ENCODE measurements at places on chromosomes 3 and 15.

DNA sequence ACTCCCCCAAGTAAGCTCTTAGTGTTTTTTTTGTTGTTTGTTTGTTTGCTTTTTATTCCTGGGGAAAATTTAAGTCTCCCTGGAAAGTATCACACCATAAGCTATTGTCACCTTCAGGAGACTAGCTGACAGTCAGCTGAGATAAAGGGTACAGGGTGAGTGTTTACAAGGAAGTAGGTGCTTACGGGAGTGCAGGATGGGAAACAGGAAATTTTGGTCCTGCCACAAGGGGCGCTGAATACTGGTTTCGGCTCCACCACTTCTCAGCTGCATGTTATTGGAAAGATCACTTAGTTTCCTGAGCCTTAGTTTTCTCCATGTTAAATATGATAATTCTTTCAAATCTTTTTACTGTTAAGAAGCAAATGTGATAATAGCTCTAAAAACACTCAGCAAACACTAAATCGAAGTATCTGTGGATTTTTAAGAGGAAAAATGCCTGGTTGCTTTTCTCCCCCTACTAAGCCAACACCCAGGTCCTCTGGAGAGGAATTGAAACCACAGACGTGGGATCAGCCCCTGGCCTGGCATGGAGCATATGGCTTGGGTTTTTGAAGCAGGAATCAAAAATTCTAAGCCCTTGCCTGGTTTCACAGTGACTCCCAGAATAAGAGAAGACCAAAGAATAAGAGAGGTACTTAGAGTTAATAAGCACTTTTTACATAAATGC lies 90.7 kb downstream of the SCN11A start:
- DNase-seq: peak; percentile 76

GRCh38 chr3:185935465-185936272 lies 2.1 kb downstream of the TRA2B start:
- DNase-seq: peak; percentile 52

DNA sequence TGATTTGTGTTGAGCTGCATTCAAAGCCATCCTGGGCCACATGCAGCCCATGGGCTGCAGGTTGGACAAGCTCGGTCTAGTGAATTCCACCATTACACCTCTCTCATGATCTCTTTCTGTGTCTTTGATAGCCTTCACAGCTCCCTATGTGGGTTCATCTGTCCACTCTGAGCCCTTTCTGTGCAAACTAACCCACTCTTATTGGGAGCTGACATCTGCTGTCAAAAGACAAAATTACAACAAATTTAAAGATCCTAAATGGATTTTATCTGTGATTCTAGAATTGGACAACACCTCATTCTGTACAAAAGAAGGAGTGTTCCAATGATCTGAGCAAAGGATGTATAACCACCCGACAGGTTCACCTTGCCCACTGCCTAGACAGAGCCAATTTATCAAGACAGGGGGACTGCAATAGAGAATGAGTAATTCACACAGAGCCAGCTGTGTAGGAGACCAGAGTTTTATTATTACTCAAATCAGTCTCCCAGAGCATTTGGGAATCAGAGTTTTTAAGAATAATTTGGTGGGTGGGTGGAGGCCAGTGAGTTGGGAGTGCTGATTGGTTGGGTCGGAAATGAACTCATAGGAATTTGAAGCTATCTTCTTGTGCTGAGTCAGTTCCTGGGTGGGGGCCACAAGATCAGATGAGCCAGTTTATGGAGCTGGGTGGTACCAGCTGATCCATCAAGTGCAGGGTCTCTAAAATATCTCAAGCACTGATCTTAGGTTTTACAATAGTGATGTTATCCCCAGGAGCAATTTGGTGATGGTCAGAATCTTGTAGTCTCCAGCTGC lies 2.6 kb upstream of the XYLB start:
- peak; percentile 47 for DNase-seq

DNA sequence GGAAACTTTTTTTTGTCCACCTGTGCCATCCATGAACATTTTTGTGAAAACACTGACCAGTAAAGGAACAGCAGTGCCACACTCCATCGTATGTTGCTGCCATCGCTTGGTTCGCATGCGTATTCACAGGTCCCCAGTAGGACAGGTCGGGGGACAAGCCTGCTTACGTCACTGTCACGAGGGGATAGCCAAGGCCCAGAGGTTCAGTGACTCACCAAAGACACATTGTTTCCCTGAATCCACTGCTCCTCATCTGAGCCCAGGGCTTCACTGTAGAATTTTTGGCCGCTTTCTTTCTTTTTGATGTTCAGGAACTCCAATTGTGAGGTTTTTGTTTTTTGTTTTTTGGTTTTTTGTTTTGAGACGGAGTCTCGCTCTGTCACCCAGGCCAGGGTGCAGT lies 5.9 kb downstream of the ADPRH start:
- DNase-seq: no peak

- no peak for DNase-seq
These were observed 118.8 kb upstream of the UBE2E2 start for GRCh38 chr3:23084367-23084766.

DNA sequence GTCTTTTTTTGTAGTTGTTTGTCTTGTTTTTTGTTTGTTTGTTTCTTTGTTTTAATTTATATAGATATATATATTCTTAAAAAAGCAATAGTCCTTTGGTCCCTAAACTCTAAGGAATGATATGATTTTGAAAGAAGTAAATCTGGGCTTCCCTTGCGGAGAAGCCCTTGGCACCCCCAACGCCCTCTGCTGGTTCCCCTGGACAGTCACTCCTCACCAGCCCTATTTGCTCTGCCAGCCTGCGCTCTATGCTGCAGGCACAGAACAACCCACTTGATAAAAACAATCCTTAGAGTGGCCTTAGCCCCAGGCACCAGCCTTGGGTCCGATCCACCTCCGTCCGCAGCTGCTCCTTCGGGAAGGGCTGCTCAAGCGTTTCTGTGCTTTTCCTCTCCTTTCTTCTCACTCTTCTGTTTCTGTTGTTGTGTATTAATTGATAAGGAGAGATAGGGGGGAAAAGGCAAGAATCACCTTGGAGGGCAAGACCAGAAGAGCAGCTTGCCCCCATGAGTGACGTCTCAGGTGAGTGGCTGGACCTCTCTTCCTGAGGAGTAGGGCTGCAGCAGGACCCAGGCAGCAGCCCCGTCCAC lies 13.7 kb upstream of the PARP6 start:
- DNase-seq: peak; percentile 80

DNA sequence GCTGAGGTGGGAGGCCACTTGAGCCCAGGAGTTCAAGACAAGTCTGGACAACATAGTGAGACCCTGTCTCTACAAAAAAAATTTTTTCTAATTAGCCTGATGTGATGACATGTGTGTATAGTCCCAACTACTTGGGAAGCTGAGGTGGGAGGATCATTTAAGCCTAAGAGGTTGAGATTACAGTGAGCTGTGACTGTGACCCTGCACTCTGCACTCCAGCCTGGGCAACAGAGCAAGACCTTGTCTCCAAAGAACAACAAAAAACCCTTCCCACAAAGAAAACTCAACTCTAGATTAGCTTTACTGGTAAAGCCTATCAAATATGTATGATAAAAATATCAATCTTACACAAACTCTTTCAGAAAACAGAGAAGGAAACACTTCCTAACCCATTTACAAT lies 68.5 kb downstream of the ZNF148 start:
- DNase-seq: no peak

DNA sequence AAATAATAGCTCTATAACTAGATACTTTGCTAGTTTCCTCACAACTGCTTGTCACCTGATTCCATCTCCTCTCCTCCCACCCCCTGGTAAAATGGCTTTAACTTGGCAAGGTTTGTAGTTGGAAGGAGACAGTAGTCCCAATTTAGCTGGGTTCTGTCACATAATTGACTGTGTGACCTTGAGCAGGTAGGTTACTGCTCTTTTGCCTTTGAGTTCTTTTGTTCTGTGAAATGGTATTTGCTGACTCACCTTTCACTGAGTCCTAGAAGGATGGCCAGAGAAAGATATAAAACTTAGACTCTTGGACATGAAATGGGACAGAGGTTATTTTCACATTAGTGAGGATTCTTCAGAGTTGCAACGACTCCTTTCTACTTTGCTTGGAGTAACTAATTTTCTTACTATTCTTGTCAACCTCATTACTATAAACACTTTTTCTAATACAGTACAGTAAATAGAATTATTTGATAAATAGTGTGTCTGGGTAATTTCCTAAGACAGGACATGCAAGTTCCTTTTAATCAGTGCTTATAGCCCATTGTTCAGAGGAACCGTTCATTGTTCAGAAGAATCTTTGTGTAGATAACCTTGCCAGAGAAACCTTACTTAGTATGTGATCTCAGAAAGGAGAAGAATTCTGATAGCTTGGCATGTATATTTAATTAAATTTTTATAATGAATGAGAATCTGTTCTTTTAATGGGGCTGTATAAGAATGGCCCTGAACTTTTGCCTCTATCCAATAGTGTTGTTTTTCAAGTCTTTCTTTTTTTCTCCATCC lies 14.3 kb downstream of the AKAP13 start:
- DNase-seq: no peak

GRCh38 chr3:47912006-47912504 lies 104.2 kb downstream of the MAP4 start:
- no peak for DNase-seq

GRCh38 chr3:109943181-109943580 lies 605.8 kb upstream of the DPPA4 start:
- DNase-seq: no peak

DNA sequence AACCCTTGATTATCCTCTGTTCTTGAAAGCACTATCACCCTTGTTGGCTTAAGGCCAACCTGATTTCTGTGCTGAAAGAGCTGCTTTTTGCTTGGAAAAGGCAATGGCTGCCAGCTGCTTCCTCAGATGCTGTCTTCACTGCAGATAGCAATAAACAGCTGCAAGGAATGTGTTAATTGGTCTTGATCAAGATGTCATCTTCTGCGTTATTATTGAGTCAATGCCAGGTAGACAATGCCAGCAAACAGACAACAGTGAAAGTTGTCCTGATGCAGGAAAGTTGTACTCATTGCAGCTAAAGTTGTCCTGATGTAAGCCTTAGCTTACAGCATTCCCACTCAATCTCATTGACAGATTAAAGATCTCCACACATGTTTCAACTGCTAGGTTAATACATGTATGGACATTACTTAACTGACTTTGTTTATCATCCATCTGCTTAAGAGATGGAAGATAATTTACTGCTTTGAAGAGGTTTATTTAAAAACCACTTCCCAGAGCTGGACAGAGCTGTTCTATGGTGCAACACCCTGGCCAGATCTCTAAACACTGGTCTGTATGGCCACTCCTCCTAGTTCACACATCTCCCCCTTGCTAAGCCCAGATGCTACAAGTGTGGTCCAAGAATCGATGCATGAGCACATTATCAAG lies 251.0 kb upstream of the MCTP2 start:
- DNase-seq: peak; percentile 57

DNA sequence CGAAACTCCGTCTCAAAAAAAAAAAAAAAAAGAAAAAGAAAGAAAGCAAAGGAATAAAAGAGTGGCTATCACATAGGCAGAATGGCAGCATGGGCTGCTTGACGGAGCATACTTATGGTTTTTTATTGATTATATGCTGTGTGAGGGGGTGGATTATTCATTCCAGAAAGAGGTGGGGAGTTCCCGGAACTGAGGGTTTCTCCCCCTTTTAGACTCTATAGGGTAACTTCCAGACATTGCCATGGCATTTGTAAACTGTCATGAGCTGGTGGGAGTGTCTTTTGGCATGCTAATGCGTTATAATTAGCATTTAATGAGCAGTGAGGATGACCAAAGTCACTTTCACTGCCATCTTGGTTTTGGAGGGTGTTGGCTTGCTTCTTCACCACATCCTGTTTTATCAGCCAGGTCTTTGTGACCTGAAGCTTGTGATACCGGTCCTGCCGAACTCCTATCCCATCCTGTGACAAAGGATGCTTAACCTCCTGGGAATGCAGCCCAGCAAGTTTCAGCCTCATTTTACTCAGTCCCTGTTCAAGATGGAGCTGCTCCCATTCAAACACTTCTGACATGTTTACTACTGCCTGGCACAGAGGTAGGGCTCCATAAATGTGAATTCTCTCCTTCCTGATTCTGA lies 15.8 kb upstream of the ABHD17C start:
- DNase-seq: no peak

DNA sequence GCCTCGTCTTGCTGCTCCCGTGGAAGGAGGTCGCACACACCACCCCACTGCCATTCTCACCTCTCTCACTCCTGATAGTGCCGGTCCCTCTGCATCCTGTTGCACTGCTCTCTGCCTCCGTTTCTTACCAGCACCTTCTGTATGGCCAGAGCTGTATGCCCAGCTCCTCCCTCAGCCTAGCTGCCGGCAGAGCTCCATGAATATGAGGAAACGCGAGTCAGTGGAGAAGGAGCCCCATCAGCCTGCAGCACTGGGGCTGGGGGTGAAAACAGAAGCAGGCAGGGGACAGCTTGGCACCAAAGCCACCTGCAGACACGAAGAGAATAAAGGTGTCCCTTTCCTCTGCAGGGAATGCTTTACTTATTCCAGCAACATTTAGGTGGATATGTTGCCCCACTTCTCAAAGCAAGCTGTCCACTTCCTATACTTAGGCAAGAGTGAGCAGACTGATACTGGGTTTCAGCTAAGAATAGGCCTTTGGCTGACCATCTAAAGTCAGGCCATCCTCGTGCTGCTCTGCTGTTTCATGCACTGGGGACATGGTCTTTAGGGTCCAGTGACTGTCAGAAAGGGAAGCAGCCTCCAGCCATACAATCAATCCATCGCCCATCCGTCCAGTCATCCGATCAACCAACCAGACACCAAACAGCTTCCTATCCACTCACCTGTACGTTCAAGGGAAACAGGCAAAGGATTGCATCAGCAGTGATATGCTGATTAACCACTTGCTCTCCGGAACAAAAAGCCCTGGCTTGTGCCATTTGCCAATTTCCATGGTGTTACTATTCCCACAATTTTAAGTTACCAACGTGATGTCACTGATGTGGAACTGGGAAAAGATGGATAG lies 222.7 kb downstream of the XXYLT1 start:
- no peak for DNase-seq

DNA sequence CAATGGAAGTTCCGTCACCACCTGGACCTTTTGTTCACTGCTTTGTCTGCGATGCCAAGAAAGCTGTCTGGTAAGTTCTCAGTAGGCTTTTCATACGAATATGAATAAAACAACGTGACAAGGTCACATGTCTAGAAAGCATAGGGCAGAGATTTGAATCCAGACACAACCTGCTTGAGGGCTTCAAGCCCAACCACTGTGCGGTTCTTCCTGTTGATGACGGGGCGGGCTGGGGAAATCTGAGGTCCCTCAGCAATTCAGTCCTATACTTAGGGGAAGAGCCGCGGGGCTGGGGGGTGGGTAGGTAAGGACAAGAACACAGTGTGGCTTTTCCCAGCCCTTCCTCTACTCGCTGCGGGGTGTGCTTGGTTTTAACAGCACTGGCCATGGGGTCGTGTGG lies 32.4 kb upstream of the SMAD3 start:
- peak; percentile 48 for DNase-seq

DNA sequence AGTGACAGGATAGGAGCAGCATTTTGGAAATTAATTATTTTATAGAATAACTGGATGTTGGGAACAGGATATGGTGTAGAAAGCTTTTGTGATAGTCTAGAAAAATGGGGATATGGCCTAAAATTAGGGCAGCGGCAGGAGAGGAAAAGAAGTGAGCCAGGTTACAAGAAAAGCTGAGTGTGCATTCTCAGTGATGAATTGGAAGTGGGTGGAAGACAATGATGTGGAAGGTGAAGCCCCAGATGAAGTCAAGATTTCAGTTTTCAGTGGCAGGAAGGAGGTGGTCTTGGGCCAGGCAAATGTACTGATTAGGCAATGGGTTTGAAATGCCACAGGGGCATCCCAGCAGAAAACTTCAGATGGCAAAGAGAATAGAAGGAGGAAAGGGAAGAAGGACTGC lies 33.6 kb downstream of the ACP3 start:
- DNase-seq: no peak
